Transverse colon (tissue), 4 donors: ENCODE measurements at places on chromosomes 6 and 20.

GRCh38 chr20:35443003-35443402 is 5.0 kb upstream of the GDF5 start:
- no peak for DNase-seq

DNA sequence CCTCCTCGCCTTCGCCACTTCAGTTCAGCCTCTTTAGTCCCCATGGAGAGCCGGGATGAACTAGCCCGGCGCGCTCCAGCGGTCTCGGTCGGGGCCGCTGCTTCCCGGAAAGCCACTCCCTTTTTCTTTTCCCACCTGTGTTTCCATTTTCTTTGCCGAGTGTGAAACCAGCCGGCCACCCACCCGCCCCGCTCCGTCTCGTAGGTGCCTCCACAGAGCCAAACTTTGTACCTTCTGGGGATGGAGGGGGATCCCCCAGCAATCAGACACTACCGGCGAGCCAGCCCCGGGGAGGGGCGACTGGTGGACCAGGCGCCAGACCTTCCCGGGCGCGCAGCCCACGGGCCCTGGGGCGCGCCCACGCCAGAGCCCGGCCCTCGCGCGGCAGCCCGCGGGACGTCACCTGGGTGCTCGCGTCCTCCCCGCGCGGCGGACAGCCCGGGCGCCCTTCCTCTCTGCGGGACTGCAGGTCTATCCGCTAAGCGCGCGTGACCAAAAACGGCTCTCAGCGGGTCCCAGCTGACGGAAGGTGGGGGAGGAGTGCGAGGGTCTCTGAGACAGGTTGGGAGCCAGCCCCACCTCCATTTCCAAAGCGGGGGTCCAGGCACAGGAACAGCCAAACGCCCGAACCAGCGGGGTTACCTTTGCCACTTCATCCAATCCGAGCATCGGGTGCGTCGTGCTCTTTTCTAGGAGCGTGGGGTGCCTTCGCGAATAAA is at the start of gene MCHR2:
MCHR2 (minus strand) TSS at position 691 of the 719 bp plus-strand sequence. CDS start 38,076 bp downstream, outside the sequence.
- no peak for DNase-seq

DNA sequence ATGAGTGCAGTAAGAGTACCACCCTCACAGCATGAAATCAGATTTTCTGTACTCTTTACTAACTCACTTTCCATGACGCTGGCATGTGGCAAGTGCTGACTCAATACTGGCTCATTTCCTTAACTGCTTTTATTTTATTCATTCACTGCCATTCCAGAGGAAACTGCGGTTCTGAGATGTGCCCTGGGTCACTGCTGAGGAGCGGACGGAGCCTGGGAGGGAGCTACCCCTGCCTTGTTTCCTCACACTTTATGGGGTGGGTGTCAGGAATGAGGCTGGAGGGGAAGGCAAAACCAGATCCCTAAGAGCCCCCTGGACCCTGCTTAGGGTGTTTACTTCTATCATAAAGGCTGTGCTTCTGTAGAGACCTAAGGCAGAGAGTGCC is 14.4 kb downstream of the NT5E start:
- DNase-seq: no peak

- no peak for DNase-seq
These were observed 189.8 kb upstream of the IMPG1 start for GRCh38 chr6:76262240-76262639.

- peak; percentile 23 for DNase-seq
These were observed 31.7 kb downstream of the C20orf173 start for GRCh38 chr20:35497780-35498189.

- DNase-seq: no peak
These were observed 444.9 kb upstream of the RNF217 start for GRCh38 chr6:124517339-124517738.

- no peak for DNase-seq
These were observed 132.8 kb upstream of the TNFAIP3 start for GRCh38 chr6:137734005-137734874.

- DNase-seq: no peak
These were observed 166.8 kb upstream of the GRIK2 start for GRCh38 chr6:101226677-101227135.

- DNase-seq: no peak
These were observed 7.8 kb upstream of the TFAP2A start for GRCh38 chr6:10422737-10423034.

- DNase-seq: no peak
These were observed 13.8 kb downstream of the BRD2 start for GRCh38 chr6:32982084-32982701.

- no peak for DNase-seq
These were observed 31.8 kb downstream of the RNF146 start for GRCh38 chr6:127298475-127298874.

- DNase-seq: peak; percentile 73
These were observed 11.5 kb downstream of the ITPR3 start for GRCh38 chr6:33632558-33633039.

- DNase-seq: no peak
These were observed 12.1 kb downstream of the CEP85L start for GRCh38 chr6:118639054-118639964.

- no peak for DNase-seq
These were observed 4.9 kb downstream of the FRMD1 start for GRCh38 chr6:168073937-168074730.

- DNase-seq: peak; percentile 70
These were observed 1.0 kb downstream of the IGF2R start for GRCh38 chr6:159969921-159970320.

DNA sequence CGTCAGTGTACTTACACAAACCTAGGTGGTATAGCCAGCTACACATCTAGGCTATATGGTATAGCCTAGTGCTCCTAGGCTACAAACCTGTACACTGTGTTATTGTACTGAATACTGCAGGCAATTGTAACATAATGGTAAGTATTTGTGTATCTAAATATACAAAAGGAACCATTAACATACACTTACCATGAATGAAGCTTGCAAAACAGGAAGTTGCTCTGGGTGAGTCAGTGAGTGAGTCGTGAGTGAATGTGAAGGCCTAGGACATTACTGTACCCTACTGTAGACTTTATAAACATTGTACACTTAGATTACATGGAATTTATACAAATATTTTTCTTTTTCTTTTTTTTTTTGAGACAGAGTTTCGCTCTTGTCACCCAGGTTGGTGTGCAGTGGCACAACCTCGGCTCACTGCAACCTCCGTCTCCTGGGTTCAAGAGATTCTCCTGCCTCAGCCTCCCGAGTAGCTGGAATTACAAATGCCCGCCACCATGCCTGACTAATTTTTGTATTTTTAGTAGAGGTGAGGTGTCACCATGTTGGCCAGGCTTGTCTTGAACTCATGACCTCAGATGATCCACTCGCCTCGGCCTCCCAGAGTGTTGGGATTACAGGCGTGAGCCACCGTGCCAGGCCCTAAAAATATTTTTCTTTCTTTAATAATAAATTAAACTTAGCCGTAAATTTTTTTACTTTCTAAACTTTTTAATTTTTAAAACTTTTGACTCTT is 15.4 kb upstream of the KIAA1755 start:
- no peak for DNase-seq

- DNase-seq: no peak
These were observed 17.6 kb downstream of the WRNIP1 start for GRCh38 chr6:2782825-2783187.

DNA sequence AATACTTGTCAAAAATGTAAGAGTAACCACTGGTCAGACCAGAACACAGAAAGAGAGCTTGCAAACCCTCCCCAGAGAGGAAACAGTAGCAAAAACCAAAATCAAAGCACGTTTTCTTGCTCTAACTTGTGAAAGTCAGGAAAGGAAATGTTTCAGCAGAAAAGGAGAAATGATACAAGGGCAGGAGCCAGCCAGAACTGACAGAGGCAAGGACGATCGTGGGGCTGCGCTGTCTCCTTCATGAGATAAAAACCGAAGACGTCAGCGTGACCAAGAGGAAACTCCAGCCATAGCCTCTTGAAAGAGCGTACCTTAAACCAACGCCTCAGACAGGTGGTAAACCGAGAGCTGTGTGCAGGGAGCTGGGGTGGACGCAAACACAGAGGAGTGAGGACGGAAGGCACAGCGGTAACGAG is 27.5 kb downstream of the LAMA5 start:
- DNase-seq: peak; percentile 61

DNA sequence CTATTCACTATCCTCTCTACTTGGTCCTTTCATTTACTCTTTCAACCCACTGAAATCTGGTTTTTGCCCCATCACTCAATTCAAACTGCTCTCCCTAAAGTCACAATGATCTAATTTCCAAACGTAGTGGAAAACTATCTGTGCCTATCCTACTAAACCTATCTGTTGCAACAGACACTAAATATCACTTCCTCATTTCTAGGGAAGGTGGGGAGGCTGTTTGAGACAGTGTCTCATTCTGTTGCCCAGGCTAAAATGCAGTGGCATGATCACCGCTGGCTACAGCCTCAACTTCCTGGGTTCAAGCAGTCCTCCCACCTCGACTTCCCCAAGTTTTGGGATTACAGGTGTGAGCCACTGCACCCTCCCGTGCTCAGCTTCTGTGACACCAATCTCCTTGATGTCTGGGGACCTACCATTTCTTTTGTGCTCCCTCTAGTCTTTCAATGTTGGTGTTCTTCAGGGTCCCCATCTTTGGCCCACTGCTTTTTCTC is 8.8 kb downstream of the RANBP9 start:
- DNase-seq: no peak

- no peak for DNase-seq
These were observed 45.7 kb upstream of the MCUR1 start for GRCh38 chr6:13859871-13860555.

GRCh38 chr20:20489054-20489453 is 121.2 kb downstream of the INSM1 start:
- DNase-seq: no peak
